ENCODE measurements at places on chromosomes 5 and 9.

GRCh38 chr9:32384002-32384363 lies 460 bp upstream of the ACO1 start:
- DNase-seq, result no peak

GRCh38 chr9:92359394-92359995 lies 33.7 kb downstream of the CENPP start:
- DNase-seq, result no peak

DNA sequence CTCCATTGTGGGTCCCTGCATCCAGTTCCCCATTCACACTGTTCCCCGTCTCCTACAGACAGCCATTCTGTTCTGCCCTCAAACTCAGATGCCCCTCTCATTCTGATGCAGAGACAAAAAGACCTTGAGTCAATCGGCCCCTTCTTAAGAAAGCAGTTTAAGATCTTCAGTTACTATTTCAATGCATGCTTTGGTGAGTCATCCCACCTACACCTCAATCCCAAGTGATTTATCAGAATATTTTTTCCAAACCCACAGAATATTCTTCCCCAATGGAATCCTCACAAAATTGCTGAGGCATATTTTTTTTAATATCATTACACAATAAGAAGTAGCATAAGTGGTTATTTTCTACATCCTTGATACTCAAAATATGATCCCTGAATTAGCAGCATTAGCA lies 92.4 kb upstream of the SLC1A1 start:
- DNase-seq, result no peak

GRCh38 chr9:116939614-116940013 lies 252.5 kb downstream of the TRIM32 start:
- no peak for DNase-seq

DNA sequence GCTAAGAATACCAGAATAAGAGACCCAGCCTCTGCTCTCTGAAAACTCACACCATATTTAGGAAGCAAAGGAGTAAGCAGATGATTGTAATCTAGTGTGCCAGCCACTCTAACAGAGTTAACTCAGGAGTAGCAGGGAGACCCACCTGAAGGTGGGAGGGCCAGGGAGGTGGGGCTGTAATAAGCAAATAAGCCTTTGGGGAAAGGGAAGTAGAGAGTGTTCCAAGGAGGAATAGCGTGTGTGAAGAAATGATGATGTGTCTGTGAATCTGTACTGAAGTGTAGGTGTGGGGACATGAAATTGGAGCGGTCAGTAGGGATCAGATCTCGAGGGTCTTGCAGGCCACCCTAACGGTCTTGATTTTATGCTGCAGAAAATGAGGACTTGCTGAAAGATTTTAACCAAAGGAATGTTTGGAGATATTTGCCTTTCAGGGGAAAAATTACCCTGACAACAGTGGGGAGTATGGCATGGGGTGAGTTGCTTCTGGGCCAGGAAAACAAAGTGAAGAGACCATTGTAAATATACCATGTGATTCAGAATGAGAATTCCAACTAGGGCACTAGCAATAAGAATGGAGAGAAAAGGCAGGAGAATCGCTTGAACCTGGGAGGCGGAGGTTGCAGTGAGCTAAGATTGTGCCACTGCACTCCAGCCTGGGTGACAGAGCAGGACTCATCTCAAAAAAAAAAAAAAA lies 44.1 kb upstream of the FSD1L start:
- DNase-seq, result no peak

Measured in stimulated activated CD8-positive, alpha-beta memory T cell treated with anti-CD3 and anti-CD28 coated beads, Interleukin-7, amount 100 ng/mL, for 1 hour (primary cell).